ENCODE measurements at places on chromosomes 4 and X.

DNA sequence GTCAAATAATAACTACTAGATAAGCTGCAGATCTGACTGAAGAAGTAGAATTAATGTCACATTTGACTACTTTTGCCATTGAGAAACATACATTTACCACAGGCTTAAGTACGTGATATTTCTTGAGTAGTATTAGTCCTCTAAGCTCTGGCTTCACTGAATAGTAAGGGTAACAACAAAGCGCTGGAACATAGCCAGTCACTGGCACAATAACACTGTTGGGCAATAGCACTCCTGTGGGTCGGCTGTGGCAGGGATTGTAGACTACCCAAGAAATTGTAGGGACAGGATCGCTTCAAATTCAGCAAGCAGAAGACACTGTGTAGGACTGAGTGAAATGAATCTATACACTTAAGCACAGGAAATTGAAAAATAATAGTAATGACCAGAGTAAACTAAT is 27.1 kb upstream of the IL15 start:
- DNase-seq = no peak

- DNase-seq = no peak
Measured at GRCh38 chrX:2828959-2829411, 255 bp downstream of the GYG2 start.

DNA sequence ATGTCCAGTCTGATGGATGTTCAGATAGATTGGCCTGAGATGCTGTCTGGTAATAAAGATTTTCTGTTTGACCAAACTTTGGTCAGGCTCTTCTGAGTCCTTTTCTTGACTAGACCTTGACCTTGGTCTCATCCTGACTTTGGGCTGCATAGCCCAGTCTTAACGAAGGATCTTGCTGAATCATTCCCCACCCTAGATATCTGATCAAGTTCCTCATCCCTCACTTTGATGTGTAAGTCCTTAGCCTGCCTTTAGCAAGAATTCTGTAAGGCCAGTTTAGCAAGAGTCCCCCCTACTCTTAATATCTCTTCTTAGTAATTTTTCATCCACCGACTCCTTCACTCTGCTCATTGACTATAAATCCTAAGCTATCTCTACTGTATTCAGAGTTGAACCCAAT is 244.4 kb upstream of the JADE1 start:
- no peak for DNase-seq

- no peak for DNase-seq
Measured at GRCh38 chr4:117357866-117358265, 272.5 kb upstream of the TRAM1L1 start.

DNA sequence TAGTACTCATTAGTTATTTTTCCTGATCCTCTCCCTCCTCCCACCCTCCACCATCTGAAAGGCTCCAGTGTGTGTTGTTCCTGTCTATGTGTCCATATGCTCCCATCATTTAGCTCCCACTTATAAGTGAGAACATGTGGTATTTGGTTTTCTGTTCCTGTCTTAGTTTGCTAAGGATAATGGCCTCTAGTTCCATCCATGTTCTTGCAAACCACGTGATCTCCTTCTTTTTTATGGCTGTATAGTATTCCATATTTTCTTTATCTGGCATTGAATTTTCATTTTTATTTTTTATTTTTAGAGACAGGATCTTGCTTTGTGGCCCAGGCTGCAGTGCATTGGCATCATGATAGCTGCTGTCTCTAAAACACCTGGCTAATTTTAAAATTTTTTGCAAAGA is 11.9 kb upstream of the UBE2K start:
- no peak for DNase-seq

DNA sequence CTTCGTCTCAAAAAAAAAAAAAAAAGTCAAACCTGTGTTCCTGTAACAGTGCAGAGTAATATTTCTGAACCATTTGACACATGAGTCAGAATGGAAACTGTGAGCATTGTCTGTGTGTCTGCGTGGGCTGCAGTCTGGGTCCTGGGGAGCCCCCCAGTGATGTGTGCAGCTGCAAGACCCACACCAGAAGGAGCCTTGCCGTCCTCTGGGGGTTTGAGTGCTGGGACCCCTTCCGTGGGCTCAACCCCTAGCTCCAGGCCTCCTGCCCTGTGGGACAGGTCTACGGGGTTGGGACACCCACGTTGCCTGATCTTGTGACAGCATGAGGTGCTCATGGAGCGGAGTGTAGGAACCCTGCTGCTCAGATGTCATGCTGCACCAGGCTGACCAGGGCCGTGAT is 43.7 kb downstream of the DDX3X start:
- DNase-seq = no peak

- no peak for DNase-seq
Measured at GRCh38 chrX:7068939-7069367, 78.6 kb upstream of the STS start.

DNA sequence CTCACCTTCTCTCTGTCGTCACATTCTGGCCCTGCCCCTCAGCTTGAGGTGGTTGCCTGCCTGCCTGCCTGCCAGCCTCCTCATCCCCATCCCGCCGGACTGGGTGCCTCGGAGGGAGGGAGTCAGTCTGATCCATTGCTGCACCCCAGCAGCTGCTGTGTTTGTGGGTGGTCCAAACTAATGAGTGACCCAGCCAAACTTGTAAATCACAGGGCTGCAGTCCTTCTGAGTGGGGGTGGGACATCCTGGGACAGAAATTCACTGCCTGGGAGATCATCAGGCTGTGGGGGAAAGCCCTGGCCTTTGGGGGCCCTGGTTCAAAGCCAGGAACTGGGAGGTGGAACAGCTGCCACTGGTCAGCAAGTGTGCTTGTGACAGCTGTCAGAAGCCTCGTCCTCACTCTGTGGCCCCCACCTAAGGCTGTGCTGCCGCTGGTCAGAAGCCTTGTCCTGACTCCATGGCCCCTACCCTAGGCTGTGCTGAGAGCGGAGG is 5.6 kb downstream of the GPR78 start:
- no peak for DNase-seq

DNA sequence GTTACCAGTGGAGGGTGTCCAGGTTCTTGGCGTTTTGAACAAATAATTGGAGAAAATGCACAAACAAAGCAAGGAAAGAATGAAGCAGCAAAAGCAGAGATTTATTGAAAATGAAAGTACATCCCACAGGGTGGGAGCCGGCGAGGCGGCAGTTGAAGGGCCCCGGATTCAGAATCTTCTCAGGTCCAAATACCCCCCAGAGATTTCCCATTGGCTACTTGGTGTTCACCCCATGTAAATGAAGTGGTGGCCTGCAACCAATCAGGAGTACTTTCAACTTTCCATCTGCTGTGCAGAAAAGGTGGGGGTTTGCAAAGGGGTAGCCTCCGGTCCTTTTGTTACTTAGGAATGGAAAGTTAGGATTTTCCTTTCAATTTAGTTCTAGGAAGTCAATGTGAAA is 1447.0 kb downstream of the C4orf33 start:
- DNase-seq = no peak

All from right hindlimb (tissue), 1 donor.